ENCODE measurements at places on chromosomes 5 and 9.
A peak's percentile ranks its signal among the peaks of the same experiment; 100 is the strongest.

- peak; percentile 32 for DNase-seq
Measured at GRCh38 chr9:129981180-129981907, 61.6 kb downstream of the FNBP1 start.

GRCh38 chr5:126000507-126000906 is 422.7 kb upstream of the GRAMD2B start:
- DNase-seq: no peak

GRCh38 chr9:97315550-97315949 is 8.1 kb downstream of the CCDC180 start:
- DNase-seq: peak; percentile 40

DNA sequence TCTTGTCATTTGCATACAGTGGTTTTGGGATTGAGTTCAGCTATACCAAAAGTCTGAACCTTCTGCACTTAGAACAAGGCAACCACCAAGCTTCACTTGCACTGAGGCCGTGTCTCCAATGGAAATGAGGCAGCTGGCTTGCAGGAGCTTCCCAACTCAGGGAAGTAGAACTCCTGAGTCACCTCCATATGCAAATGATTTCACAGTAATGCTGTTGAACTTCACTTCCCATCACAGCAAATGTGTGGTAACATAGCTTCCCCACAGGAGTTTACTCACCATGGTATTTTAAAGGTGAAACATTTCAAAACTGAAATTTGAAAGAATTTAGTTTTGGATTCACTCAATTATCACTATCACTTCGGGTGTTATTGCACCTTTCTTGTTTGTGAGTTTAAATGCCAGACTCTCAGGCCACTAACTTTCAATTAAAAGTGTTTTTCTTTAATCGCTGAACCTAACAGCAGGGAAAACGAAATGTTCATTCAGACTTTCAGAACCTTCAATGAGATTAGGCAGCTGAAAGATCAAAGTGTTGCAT is 9.0 kb downstream of the CD274 start:
- DNase-seq: peak; percentile 24

GRCh38 chr9:5851445-5851844 is 18.5 kb upstream of the ERMP1 start:
- DNase-seq: peak; percentile 83

DNA sequence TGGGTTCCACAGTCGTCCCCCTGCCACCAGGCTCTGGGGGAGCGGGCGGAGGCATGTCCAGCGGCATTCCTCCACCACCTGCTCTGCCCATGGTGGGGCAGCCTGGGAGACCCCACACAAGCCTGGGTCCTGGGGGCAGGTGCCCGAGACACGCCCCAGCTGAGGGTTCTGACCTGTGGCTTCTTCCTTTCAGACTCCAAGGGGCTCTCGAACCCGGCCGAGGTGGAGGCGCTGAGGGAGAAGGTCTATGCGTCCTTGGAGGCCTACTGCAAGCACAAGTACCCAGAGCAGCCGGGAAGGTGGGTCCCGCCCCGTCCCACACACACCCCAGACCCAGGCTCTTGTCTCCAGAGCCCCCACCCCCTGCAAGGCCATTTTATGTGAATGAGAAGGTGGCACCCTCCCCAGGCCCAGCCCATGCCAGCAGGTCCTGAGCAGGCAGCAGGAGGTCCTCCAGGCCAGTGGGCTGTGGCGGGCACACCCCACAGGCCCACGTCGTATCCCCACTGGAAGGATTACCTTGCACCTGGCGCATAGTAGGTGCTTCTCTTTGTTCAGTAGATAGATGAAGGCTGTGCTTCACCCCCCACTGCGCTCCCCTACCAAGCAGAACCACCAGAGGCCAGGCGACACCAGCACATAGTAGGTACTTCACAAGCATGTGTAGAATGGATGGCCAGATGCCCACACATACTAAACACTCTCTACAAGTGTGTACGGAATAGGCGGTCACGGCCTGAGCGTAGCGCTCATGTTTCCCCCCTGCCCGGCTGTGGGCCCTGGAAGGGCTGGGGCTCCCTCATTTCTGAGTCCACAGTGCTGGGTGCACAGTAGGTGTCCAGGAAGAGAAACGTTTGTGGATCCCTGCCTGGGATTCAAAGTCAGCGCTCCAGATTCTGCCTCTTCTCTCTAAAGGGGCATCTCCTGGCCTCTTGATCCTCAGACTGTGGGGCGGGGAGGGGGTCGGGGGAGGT is 107.9 kb downstream of the RXRA start:
- DNase-seq: no peak

- no peak for DNase-seq
Measured at GRCh38 chr9:109369285-109369684, 48.4 kb upstream of the EPB41L4B start.

DNA sequence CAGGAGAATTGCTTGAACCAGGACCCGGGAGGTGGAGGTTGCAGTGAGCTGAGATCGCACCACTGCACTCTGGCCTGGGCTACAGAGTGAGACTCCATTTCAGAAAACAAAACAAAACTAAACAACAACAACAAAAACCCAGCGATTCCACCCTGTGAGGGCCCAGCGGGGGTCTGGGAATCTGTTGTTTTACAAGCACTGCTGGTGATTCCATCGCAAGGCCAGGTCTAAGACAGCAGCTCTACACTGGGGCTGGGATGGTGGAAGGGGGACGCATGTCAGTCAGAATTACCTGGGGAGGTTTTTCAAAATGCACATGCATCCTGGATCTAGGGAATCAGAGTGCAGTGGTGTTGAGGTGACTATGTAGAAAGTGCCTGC is 90.9 kb downstream of the ANKRD55 start:
- DNase-seq: no peak

All from mesenchymal stem cell (in vitro differentiated cells and primary cell).